NCI-H510A (cell line): ENCODE measurements at places on chromosomes 1 and 21.

GRCh38 chr1:241518476-241519307, 863 bp downstream of the FH start:
- no peak for DNase-seq

- DNase-seq: no peak
These were observed 10.3 kb upstream of the S100A7 start for GRCh38 chr1:153470707-153471106.

DNA sequence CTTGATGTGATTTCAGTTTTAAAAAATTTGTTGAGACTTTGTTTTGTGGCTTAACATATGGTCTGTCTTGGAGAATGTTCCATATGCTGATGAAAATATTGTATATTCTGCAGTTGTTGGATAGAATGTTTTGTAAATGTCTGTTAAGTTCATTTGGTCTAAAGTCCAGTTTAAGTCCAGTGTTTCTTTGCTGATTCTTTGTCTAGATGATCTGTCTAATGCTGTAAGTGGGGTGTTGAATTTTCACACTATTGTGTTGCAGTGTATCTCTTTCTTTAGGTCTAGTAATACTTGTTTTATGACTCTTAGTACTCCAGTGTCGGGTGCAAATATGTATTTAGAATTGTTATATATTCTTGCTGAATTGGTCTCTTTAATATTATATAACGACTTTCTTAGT, 10.9 kb upstream of the MPC2 start:
- no peak for DNase-seq

GRCh38 chr21:16842696-16843035, 670.2 kb upstream of the CXADR start:
- DNase-seq: no peak

- no peak for DNase-seq
These were observed 357 bp upstream of the TXLNA start for GRCh38 chr1:32179193-32179442.

GRCh38 chr21:44919111-44919912, 1.4 kb downstream of the ITGB2 start:
- no peak for DNase-seq

DNA sequence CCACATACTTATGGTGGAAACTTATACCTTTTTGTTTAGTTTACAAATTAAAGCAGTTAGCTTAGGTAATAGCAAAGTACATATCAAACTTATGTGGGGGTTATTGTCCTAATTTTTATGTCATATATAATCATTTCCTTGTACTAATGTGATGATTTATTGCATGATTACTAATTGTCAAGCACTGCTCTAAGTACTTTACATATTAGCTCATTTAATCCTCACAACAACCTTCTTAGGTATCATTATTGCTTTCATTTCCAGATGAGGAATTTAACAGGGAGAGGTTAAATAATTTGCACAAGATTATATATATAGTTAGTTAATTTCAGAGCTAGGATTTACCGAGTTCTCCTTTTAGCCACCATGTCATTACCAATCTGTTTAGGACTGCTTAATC, 11.9 kb upstream of the SSX2IP start:
- no peak for DNase-seq

DNA sequence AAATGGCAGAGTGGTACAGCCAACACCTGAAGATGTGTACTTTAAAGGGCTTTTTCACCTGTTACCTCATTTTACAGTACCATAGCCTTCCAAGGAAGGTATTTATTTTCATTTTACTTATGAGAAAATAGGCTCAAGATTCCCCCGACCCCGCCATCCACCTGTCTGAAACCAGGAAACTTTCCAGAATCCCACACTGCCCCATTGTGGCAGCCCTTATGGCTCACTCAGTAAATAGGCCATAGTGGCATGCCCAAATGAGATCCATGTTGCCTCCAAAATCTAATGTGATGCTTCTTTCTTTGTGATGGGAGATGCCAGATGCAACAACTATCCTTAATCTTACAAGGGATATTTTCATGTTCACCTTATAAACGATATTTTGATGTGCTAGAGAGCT, 97.8 kb downstream of the EBNA1BP2 start:
- DNase-seq: no peak

GRCh38 chr21:38171723-38172344, 85.0 kb upstream of the KCNJ15 start:
- DNase-seq: no peak

- DNase-seq: no peak
These were observed 8.8 kb upstream of the FAM20B start for GRCh38 chr1:179016706-179017382.

- no peak for DNase-seq
These were observed 15.7 kb downstream of the SSR2 start for GRCh38 chr1:156004843-156005584.

GRCh38 chr1:6601049-6601922, 1.4 kb downstream of the KLHL21 start:
- DNase-seq: no peak

DNA sequence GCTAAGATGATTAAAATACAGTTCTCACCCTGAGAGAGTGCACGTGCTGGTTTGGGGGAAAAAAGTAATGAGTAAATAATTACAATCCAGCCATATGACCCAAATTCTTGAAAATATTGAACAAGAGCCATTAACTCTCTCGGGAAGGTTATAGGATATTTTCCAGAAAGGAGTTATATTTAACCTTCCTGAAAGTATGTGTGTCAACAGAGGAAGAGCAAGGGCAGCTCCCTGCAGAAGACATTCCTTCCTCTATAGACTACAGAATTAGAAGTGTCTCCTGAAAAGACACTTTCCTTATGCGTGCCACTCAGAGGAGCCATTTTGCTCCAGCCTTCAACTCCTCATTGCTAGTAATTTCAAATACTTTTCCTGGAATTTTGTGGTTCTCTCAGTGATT, 648.7 kb downstream of the USP25 start:
- no peak for DNase-seq

GRCh38 chr21:21415741-21416140, 417.5 kb downstream of the NCAM2 start:
- DNase-seq: no peak

GRCh38 chr1:217431395-217431794, 199.5 kb downstream of the GPATCH2 start:
- DNase-seq: no peak

DNA sequence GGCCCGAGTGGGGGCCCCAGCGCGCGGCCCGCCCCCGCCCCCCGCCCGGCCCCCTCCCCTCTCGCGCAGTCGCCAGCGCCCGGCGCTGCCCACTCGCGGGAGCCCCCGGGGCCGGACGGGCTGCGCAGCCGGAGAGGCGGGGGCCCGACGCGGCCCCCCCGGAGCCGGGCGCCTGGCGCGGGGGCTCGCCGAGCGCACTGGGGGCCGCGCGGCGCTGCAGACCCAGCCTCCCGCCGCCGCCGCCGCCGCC, 146 bp upstream of the ZNF362 start:
- no peak for DNase-seq

DNA sequence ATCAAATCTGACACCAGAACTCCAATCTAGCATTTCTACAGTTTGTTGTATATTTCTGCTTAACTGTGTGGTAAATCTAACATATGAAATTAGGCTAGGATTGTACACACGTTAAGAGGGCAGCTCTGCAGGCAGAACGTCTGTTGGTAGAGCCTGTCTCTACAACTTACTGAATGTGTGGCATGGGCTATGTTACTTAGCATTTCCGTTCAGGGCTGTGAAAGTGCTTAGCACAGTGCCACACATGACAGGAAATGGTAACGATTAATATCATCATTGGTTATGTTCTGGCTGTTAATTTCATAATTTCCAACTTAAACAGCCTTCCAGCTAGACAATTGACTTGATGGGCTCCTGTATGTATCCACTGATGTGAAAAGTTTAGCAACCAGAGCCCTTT, 9.6 kb upstream of the C8B start:
- no peak for DNase-seq

GRCh38 chr1:240190881-240191401, 99.3 kb downstream of the FMN2 start:
- peak; percentile 13 for DNase-seq

DNA sequence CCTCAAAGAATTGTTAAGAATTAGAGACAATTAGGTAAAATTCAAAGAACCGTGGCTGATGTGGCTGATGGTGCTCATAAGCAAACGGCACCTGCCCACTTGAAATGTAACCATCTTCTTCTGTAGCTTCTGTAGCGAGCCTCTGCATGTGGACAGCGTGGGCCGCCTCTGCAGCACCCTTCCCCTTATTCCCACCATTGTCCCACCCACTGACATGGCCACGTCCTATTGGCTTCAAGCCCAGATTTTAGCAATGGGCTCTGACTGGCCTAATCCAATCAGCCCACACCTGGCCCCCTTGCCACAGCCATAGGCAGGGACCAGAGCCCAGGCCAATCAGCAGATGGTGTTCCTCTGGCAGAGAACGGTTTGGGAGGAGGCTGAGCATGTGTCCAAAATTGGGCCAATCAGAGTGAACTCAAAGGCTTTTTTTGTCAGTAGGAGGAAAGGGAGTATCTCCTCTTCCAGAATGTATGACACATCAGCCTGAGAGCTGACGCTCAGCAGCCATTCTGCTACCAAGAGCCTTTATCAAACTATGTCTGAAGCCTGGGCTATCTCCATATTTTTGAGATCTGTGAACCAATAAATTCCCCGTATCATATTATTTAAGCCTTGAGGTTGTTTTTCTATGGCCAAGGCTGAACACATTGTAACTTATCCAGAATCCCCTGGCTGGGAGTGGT, 518.5 kb downstream of the SMYD3 start:
- DNase-seq: no peak

DNA sequence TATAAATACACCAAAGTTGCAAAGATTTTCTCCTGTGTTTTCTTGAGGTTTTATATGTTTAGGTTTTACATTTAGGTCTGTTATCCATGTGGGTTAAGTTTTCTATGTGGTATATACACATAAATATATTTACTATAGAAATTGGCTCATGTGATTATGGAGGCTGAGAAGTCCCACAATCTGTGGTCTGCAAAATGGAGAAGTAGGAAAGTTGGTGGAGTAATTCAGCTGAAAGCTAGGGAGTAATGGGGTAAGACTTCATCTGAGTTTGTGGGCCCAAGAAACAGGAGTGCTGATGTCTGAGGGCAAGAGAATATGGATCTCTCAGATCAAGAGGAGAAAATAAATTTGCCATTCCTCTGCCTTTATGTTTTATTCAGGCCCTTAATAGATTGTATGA, 146.0 kb downstream of the GPATCH2 start:
- DNase-seq: no peak

- no peak for DNase-seq
These were observed 33.5 kb downstream of the SLC1A7 start for GRCh38 chr1:53108646-53109580.
